ENCODE measurements at places on chromosomes 6 and 20.
A peak's percentile ranks its signal among the peaks of the same experiment; 100 is the strongest.

DNA sequence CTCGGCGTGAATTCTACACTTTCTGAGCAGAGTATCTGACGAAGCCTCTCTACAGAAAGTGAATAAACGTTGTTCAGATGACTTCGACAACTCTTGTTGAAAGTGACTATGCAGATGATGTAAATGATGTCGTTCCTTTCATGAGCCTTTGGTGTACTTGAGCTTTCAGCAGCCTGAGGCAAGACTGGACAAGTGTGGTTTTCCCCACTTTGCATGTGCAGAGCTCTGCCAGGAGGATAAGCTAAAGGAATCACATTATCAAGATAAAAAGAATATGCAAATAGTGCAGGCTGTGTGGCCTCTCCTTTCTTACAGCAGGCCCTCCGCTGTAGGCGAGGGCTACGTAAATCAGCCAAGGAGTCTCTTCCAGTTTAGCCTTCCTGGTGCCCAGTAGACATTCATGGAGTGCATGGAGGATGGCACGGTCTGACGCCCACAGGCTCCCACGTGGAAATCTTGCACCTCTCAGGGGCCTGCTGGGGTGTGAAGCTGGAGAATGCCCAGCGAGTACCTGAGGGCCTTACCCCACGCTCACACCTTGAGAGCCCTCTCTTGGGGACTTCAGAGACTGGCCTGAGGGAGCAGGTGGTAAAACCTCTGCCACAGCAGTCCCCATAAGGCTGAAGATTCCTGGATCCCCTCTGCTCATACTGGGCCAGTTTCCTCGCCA lies 54.9 kb downstream of the RPP40 start:
- DNase-seq = no peak

- DNase-seq = no peak
Measured at GRCh38 chr6:126873791-126874190, 244.7 kb upstream of the RSPO3 start.

- DNase-seq = no peak
Measured at GRCh38 chr6:148467926-148468325, 125.3 kb downstream of the SASH1 start.

DNA sequence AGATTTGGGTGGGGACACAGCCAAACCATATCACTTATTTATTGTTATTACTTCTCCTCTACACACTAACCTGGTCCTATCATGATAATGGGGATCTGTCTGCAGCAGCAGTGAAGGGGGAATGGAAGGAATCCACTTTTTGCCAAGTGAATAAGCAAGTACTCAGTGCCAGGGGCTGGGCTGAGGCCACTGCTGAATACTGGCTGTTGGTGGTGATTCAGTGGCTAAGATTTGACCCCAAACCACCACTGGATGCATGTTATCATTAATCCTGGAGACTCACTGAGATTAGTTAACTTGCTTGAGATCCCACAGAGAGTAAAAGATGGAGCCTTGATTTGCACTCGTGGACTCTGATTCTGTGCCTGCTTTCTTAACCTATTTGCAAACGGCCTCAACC lies 127.7 kb downstream of the TSHZ2 start:
- no peak for DNase-seq

- peak; percentile 86 for DNase-seq
Measured at GRCh38 chr20:34515484-34516246, 557 bp upstream of the DYNLRB1 start.

- no peak for DNase-seq
Measured at GRCh38 chr6:124368131-124368530, 564.5 kb downstream of the NKAIN2 start.

DNA sequence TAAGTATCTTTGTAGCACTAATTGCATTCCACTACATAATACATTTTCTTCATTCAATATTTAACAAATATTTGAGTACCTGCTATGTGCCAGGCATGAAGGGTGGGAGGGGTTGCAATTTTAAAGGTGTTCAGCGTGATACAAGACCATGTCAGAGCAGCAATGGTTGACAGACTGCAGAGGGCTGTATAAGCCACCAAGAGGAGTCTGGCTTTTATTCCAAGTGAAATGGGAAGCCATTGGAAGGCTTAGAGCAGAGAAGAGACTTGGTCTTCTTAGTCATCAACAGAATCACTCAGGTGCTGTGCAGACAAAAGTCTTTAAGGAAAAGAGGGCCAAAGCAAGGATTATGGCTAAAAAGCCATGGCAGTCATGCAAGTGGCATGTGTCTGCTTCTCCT lies 360.8 kb upstream of the ARID1B start:
- no peak for DNase-seq

DNA sequence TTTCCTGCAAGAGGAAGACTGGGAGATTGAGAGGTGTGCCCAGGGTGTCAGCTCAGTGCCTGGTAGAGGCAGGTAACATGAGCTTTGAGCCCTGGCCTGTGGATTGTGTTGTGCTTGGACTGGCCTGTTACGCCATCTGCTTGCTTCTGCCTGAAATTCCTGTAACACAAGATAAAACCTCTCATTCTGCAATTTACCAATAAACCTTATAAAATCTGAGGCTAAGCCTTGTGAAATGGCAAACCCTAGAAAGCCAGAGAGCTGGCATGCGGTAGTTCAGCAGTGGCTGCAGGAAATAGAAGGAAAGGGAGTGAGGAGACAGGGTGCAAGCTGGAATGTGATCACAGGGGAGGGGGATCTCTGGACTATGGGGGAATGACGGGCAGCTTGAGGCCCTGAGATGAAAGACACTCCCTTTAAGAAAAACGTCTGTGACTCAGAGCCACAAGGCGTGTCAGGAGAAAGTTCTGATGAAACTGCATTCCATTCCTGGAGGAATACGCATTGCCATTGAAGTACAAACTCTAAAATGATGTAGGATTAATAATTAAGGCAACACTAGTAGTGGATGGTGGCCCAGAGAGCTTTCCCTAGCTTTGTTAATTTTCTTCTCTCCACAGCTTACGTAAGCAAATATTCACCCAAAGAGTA lies 26.3 kb upstream of the TFAP2A start:
- no peak for DNase-seq

GRCh38 chr6:148273962-148274752 lies 68.5 kb upstream of the SASH1 start:
- DNase-seq = no peak

DNA sequence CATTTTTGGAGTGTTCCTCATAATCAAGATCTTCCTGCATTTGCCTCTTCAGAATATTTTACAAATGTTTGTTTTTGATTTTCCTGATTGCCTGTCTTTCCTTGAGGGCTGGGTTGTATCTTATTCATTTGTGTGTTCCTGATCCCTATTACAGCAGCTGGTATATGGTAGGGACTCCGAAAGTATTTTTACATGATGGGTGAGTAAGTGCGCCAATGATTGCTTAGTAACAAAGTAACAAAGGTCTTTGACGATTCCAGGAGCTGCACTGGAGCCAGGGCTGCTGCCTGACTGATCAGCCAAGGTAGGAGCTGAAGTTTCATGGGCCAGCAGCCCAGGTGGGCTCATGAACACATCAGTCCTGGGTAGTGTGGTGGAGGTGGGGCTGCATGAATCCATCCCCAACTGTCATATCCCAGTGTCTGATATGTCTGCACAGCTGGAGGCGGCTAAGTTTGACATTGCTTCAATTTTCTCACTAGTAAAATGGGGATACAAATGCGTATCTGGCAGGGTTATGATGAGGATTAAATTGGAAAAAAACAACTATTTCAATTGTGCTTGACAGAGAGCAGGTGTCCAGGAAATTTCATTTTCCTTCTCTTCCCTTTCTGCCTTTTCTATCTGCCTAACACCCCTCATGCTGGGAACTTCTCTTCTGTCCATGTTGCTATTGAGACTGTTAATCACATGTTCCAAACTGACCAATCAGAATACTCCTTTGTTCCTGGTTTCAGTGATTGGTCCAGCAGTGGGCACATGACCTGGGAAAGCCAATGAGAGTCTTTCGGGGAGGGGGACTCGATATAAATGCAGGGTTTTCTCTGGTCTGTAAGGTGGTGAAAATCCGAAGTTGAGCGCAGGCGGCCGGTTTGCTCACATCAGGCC lies 90.7 kb downstream of the CDH26 start:
- DNase-seq = no peak

DNA sequence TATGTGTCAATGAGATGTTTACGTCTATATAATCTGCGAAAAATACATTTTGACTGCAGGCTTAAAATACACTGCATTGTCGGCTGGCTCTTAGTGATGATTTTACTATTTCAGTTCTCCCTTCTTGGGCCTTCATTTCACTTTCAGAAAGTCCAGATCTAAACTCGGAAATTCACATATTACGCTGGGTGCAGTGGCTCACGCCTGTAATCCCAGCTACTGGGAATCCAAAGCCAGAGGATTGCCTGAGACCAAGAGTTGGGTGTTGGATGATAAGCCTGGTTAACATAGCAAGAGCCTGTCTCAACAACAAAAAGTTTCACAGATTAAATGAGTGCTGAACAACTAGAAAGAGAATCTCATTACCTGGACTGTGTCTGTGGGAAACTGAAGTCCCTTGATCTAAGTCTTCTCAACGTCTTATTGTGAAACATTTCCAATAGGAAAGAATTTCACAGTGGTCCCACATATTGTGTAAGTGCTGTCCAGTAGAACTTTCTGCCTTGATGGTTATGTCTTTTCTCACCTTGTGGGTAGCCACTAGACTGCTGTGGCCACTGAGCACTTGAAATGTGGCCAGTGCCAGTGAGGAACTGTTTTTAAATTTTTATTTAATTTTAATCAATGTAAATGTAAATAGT lies 1.9 kb downstream of the GINM1 start:
- DNase-seq = no peak

GRCh38 chr20:20782755-20783154 lies 70.3 kb upstream of the RALGAPA2 start:
- DNase-seq = no peak

DNA sequence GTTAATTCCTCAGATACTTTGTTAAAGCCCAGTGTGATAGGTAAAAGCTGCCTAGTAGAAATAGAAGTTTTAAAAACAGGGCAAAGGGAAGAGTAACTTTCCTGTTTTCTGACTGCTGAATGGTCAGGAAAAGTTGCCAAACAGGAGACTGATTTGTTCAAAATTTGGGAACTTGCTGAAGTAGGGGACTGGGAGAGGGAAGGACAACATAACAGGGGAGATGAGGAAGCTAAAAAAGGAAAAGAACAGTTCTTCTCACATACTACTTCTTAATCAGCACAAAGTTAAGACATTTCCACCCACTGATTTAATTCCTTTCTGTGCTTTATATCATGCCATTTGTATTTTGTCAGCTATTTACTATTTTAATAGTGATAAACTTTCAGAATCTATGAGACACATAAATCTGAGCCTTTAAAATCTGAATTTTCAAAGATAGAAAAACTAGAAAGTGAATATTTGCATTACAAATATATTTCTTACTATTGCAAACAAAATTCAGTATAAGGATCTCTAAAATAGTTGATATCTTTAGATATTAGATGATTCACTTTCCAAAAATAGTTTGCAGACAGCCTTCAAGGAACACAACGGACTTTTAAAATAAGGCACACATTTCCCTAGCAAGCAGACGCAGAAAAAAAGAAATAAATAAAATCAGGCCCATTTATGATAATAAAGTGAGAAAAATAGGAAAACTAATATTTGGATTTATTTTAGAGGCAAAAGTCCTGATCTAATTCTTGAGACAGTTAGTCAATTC lies 36.9 kb upstream of the SLC16A10 start:
- DNase-seq = no peak

DNA sequence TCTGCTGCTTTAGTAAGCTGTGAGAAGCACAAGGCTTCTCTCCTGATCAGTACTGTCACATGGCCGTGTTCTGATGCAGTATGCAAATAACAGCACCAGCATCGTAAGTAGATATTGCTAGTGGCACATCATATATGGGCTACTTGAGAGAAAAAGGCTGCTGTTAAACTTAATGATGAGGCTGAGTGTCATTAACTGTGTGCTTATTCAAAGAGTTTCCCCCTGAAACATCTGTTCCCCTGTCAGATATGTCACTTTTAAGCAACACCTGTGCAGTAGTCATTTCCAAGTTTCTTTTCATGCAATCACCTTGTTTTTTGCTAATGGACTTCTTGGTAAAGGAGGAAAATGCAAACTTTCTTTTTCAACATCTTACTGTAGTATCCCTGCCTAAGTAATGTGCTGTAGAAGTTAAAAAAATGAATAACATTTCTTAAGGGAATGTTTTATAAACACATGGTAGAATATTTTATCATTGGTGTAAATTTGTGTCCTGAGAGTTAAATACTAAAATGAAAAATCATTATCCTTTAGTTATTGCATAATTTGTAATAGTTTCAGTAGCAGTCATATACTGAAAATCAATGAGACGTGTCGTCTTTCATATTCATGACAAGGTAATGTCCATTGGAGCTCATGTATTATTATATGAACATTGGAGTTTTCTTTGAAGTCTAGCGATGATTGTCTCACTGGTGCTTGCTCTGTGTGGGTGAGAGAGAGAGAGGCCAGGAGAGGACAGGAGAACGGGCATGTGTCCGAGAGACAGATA lies 366.3 kb downstream of the CDKAL1 start:
- peak; percentile 13 for DNase-seq

GRCh38 chr20:51185277-51185676 lies 162.4 kb upstream of the KCNG1 start:
- no peak for DNase-seq

DNA sequence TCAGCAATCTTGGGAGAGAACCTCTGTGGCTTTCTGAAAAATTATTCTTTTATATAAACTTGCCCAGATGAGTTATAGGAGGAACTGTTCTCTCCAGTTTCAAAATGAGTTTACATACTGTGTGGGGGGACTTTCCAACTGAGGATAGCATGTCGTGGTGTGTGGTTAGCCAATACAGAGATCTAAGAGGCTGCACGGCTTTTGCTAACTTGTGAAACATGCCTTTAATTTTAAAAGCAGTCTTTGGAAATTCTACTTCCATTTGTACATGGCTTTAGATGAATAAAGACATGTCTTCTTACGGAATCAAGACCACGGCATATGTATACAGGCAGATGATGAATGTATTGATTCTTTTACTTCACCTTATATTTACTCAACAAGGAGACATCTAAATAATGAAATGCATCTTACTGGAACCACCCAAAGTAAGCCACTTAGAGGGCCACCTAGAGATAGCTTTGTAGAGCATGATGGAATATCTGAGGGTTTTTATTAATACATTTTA lies 39.8 kb downstream of the HIVEP1 start:
- DNase-seq = no peak

- DNase-seq = no peak
Measured at GRCh38 chr20:998231-998830, 3.8 kb downstream of the RSPO4 start.

GRCh38 chr6:149831308-149831820 lies 32.8 kb downstream of the LRP11 start:
- DNase-seq = no peak

DNA sequence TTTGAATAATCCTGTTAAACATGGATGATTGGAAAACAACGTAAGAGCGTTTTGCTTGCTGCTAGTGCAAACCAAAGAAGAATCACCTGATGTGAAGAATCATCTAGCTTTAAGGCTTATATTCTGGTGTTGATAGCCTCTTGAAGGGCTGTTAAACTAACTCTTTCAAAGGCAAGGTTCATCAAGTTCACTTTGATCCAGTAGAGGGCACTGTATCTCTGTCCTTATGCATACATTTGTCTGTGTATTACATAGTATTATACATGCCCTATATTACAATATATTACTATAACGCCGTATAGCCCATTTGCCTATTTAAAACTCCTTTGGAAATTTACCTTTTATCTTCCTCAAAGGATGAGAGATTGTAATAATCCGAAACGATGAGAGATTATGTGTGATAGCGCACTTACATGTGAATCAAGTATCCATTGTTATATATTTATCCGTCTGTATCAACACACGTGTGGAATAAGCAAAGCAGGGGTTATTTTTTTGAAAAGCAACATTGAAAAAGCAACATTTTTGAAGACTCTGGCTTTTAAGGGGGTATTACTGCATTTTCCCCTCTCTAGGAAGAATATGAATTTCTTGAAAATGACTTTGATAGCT lies 50.8 kb upstream of the NRN1 start:
- peak; percentile 22 for DNase-seq

Measured in NCI-H345 (cell line).